GM23338 (cell line): ENCODE measurements at places on chromosomes 5 and 9. TPM values are rescaled to one million over a fixed set of nuclear protein-coding genes. Genes with fewer than 3 reads are reported as not detected.

- no peak overlapping the region for H3K27ac ChIP-seq
- no peaks in the 10 kb centered on the region for H3K27me3 ChIP-seq
- H3K4me1 ChIP-seq: no peaks in the 10 kb centered on the region
- no peak for DNase-seq
- H3K36me3 ChIP-seq: no peaks in the 10 kb centered on the region
- no peak overlapping the region for H3K4me3 ChIP-seq
These were observed 104.0 kb downstream of the GDNF start for GRCh38 chr5:37735649-37736347.

- H3K27ac ChIP-seq: no peak overlapping the region
- H3K4me1 ChIP-seq: no peaks in the 10 kb centered on the region; the same call in 1 of the 2 replicates
- no peak for DNase-seq
- H3K4me3 ChIP-seq: no peak overlapping the region
- H3K27me3 ChIP-seq: no peaks in the 10 kb centered on the region
- H3K36me3 ChIP-seq: no peaks in the 10 kb centered on the region
These were observed 15.4 kb downstream of the TSPAN17 start for GRCh38 chr5:176662371-176663333.

DNA sequence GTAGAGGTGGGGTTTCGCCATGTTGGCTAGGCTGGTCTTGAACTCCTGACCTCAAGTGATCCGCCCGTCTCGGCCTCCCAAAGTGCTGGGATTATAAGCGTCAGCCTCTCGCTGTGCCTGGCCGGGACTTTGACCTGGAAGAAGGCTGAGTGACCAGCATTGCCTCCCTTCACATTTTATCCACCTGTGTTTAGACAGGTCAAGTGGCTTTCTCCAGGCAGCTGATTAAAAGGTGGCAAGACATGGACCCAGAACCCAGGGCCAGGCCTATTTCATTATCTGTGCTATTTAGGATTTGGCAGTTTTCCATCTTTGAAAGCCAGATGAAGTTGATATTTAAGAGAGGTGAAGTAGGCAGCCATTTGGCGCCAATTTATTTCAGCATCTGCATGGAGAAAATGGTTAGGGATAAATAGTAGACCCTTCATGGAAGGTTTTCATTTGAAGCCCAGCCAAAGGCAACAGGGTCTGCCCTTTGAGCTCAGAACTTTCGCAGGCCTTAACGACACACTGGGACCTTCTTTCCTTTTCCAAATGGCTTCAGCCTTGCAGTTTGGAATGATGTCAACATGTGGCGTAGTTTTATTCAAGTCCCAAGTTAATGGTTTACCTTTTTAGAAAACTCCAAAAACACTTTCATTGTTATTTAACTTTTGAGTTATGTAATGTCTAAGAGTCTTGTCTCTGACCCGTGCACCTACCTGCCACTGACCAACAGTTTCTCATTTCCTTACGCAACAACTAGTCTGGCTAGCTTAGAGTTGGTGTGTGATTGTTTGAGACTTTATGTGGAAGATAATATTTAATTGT lies 8.4 kb downstream of the DAPK1 start:
- no peak overlapping the region for H3K27ac ChIP-seq
- no peak for DNase-seq
- H3K36me3 ChIP-seq: 0 out of 2 replicates have a peak, but pooled peaks cover 11% of the 10 kb centered on the region
- H3K4me1 ChIP-seq: peaks cover 15% of the 10 kb centered on the region; the same call in 1 of the 2 replicates

PGGT1B gene
- 12.9 and 13.0 TPM in 2 replicates for total RNA-seq

LCN10 gene
- total RNA-seq: 0.45 and 9.8 TPM in 2 replicates

PRUNE2 gene
- total RNA-seq: 22.5 and 26.5 TPM in 2 replicates

DNA sequence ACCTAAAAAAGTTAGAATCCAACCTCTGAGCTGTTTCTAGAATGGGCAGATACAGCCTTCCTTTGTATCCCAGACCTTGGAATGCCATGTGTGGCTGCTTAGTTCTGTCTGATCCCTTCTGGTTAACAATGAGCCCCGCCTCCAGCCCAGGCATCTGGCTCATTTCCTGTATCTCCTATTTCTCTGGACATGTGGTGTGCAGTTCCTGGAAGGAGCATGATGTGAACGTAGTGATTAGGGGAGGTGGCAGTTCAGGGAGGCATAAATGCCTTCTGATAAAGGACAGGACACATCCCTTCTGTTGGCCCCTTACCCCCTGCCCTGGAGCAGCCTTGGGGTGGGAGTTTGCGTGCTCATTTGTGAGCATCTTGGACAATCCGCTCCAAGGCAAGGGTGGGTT lies 243.0 kb downstream of the ZSWIM6 start:
- H3K4me3 ChIP-seq: no peak overlapping the region
- DNase-seq: no peak
- H3K4me1 ChIP-seq: no peaks in the 10 kb centered on the region

KCNT1 gene
- total RNA-seq: 0.12 and 0.28 TPM in 2 replicates

DNA sequence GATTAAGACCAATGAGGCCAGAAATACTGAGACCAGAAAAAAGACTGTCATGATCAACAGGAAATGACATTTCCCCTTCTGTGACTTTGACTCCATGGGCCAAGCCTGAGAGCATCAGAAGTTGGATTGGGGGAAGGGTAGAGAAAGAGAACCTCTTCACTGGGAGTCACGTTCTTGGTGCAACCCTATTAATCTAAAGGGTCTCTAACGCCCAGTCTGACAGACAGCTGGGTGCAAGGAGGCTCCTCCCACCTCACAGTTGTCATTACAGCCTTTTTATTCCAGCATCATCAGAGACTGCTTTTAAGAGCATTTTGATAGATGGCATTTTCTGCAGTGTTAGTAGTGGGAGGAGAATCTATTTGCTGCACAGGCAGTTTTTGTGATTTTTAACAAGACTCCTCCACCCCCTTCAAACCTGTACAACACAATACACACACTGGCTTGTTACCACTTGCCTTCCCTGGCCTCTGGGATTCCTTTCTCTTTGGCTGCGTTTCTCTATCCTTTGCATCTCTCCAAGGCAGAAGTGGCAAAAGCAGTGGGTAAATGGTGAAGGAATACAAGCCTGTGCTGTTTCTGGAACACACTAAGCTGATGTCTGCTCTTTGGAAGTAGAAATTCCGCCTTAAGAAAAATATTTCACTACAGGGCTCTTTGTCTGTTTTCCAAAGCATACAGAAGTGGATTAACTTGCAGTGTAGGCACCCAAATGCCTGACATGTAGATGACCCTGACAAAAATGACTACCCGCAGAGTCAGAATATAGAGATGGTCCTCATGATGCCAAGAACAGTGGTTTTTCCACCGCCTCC lies 310.4 kb upstream of the ZNF608 start:
- H3K36me3 ChIP-seq: no peaks in the 10 kb centered on the region
- peaks cover 79% of the 10 kb centered on the region for H3K4me1 ChIP-seq
- no peaks in the 10 kb centered on the region for H3K27me3 ChIP-seq
- peak overlapping the region; percentile 18; the same call in 1 of the 2 replicates for H3K4me3 ChIP-seq

- no peaks in the 10 kb centered on the region for H3K36me3 ChIP-seq
- no peaks in the 10 kb centered on the region for H3K27me3 ChIP-seq
- H3K4me3 ChIP-seq: no peak overlapping the region
- no peaks in the 10 kb centered on the region for H3K4me1 ChIP-seq
- H3K27ac ChIP-seq: no peak overlapping the region
These were observed 83.9 kb upstream of the WWC1 start for GRCh38 chr5:168207450-168208029.

FSTL4 gene
- total RNA-seq: 1.4 and 2.2 TPM in 2 replicates
